Activated T-helper 1 cell treated with Interleukin-2 at 50 U/mL for 16 hours (primary cell): ENCODE measurements at places on chromosomes 5 and 9.

DNA sequence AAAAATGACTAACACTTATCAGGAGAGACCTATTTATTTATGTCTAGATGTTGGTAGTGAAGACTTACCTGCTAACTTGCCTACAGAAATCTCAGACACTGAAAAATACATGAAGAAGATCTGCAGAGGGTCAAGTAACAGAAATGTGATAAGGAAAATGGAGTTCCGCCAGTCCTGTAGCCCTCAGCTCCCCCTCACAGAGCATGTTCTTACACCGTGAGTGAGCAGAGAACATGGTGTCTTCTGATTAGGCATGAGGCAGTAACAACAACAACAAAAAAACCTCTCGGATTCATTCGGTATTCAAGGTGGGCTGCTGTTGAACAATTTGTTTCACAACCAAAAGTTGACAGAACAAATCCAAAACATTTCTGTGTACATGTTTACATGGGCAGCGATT is 162.0 kb upstream of the SNX2 start:
- DNase-seq: no peak

GRCh38 chr5:76492819-76493189 is 89.7 kb downstream of the IQGAP2 start:
- no peak for DNase-seq

GRCh38 chr5:122333564-122333963 is 21.5 kb downstream of the SNCAIP start:
- no peak for DNase-seq

GRCh38 chr5:35285011-35285410 is 54.7 kb upstream of the PRLR start:
- DNase-seq: no peak

GRCh38 chr9:31137176-31138160 is 1247.0 kb upstream of the ACO1 start:
- no peak for DNase-seq
